ENCODE measurements at places on chromosomes 3 and 15.

DNA sequence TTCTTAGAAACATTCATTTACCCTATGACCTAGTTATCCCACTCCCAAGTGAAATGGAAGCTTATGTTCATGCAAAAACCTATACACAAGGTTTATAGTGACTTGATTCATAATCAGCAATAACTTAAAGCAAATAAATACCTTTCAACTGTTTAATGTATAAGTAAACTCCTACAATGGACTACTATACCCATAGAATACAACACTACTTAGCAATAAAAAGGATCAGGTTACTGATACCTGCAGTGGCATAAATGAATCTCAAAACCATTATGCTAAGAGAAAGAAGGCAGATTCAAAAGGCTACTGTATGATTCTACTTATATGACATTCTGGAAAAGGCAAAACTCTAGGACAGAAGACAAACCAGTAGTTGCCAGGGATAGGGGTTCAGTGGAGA, 8.3 kb upstream of the POLR2M start:
- no peak for DNase-seq

- DNase-seq, result no peak
These were observed 71.0 kb downstream of the PCOLCE2 start for GRCh38 chr3:142817897-142818296.

- DNase-seq, result no peak
These were observed 165.2 kb upstream of the PDZRN3 start for GRCh38 chr3:73789825-73790444.

GRCh38 chr3:23488618-23489017, 285.5 kb downstream of the UBE2E2 start:
- no peak for DNase-seq

All from H4 (cell line).